ENCODE measurements at places on chromosomes 2 and 18.

DNA sequence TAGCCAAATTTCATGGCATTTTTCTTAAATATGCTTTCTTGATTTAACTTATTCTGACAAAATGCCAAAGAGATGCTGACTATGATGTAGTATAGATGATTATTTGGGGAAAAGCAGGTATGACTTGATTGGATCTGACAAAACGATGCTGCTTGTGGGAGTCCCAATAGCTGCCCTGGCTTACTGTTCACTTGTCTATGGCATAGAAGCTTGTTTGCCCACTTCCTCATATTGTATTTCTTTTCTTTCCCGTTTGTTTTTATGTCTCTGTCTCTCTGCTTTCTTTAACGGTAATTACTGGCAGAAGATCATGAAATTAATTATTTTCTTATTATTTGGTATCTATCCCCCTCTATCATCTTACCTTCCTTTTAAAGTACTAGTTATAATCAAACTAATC, 43.0 kb downstream of the EPC2 start:
- DNase-seq = no peak

- no peak for DNase-seq
Observed at GRCh38 chr2:230878599-230879188, 14.0 kb downstream of the ITM2C start.

DNA sequence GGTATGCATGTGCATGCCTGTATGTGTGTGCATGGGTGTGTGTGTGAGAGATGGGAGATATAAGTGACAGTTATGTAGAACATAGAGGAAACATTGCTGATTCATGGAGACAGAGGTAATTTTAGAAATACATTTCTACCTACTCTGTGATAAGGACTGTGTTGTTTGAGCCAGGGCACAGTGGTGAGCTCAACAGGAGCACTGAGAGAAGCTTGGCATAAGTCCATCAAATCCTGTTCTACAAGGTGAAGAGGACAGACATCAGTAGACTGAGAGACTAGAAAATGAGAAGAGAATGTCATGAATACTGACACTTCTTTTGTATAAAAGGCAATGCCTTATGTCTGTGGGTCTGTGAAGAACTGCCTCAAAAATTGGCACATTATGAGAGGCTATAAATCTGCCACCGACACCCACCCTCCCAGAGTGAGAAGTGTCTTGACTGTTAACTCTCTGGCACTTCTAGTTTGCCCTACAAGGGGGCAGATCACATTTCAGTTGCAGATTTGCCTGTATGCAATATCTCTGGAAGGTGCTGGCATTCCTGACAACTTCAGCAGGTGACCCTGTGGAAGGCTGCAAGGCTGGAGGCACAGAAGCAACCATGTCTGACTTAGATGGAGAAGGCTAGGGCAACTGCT, 962.3 kb upstream of the NRXN1 start:
- peak; percentile 33 for DNase-seq

DNA sequence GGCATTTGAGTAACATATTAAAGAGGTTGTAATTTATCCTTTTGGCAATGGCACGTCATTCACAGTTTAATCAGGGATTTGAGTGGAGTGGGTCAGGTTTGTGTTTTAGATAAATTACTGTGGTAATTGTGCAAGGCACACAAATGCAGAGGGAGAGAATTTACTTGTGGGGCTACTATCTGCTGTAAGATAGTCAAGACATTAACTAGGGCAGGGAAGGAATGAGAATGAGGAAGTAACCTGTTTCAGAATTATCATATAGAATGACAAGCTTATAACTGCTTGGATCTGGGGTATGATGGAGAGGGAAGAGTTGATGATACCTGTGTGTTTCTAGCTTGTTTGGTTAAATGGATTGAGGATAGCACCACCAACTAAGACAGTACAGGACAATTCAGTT, 58.9 kb upstream of the ZSWIM2 start:
- DNase-seq = no peak

GRCh38 chr2:197383825-197384224, 51.0 kb downstream of the SF3B1 start:
- DNase-seq = no peak

GRCh38 chr2:20551945-20552328, 99.0 kb downstream of the HS1BP3 start:
- DNase-seq = no peak

- no peak for DNase-seq
Observed at GRCh38 chr2:152042636-152043615, 55.9 kb downstream of the CACNB4 start.

GRCh38 chr2:68594674-68595492, 48.5 kb upstream of the PROKR1 start:
- DNase-seq = no peak

DNA sequence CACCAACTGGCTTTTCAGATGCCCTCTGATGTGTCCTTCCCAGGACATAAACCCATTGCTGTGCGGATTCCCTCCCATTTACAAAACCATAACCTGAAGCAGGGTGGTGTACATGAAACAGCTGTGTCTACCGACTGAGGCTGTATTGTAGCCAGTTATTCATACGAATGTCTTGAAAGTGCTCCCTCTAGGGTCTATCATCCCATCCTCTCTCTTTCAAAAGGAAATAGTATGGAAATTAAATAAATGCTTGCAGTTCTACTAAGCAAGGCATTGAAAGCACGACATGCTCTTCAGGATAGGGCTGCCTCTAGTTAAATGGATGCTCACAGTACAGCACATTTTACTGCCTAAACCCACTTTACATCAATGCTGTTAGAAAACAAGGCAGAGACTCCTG, 112.2 kb upstream of the PXDN start:
- DNase-seq = no peak

- DNase-seq = no peak
Observed at GRCh38 chr2:309148-309953, 21.5 kb upstream of the ALKAL2 start.

- no peak for DNase-seq
Observed at GRCh38 chr2:120660771-120661459, 74.8 kb upstream of the GLI2 start.

- no peak for DNase-seq
Observed at GRCh38 chr2:176156301-176156806, 753 bp upstream of the HOXD3 start.

- DNase-seq = no peak
Observed at GRCh38 chr2:127158614-127159290, 51.8 kb upstream of the BIN1 start.

- no peak for DNase-seq
Observed at GRCh38 chr2:207983641-207984042, 41.7 kb downstream of the PLEKHM3 start.

GRCh38 chr2:188527581-188527993, 235.9 kb downstream of the GULP1 start:
- no peak for DNase-seq

DNA sequence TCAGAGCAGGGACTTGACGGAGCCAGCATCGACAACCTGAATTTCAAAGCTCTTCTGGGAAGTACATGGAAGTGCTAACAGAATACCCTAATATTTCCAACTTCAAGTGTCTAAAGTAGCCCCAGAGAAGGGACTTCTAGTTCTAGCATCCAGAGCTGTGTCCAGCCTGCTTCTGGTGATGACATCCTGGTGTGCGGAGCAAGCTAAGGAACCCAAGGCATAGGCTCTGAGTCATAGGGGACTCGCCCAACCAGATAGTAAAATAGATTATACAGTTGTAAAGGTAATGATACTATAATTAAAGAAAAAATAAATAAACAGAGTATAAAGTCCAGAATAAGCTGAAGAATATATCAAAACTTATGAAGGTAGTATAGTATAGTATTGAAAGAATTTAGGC, 108.1 kb upstream of the SERPINE2 start:
- peak; percentile 73 for DNase-seq

GRCh38 chr18:74249181-74249968, 42.4 kb downstream of the CYB5A start:
- no peak for DNase-seq

GRCh38 chr2:234606896-234607295, 110.0 kb upstream of the ARL4C start:
- DNase-seq = no peak

DNA sequence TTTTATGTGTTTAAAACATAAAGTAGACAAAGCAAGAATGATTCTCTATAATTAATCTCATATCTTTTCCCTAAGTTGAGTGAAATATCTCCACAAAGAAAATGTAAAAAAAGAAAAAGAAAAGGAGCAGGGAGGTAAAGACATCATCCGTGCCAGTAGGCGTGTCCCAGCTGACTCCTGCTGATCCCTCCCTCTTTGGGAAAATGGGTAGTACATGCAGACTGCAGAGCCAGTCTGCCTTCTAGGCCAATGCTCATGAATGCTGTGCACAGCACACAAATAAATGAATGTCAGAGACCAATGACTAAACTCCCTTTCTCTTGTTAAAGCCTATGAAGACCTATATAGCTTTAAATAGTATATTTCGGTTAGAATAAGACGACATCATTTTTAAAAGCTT, 64.7 kb downstream of the RAPH1 start:
- no peak for DNase-seq

DNA sequence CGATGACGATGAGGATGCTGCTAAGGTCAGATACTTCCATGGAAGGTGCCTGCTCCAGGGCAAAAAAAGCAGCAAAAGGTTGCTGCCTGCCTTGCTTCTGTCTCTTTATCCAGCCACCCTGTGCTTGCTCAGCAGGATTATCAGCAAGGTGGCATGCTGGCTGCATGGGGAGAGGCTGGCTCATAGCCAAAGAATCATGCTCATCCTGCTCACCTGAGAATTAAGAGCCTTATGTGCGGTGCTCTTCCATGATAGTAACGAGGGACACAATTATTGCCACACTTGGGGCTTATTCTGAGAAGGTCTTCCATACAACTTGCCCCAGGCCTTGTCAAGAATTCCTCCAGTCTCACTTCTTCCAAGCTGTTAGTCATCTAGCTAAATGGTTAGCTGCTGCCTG, 60.4 kb upstream of the SEC11C start:
- no peak for DNase-seq

DNA sequence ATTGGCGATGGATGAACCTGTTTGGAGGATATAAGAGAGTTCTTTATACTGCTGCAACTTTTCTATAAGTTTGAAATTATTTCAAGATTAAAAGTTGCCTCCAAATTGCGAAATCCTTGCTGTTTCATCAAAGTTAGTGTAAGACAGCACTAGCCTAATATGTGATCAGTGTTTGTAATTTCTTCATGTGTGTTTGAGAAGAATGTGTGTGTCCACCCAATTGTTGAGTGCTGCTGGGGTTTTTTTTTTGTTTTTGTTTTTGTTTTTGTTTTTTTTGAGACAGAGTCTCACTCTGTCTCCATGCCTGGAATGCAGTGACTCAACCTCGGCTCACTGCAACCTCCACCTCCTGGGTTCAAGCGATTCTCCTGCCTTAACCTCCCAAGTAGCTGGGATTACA, 33.4 kb downstream of the CDK15 start:
- no peak for DNase-seq

DNA sequence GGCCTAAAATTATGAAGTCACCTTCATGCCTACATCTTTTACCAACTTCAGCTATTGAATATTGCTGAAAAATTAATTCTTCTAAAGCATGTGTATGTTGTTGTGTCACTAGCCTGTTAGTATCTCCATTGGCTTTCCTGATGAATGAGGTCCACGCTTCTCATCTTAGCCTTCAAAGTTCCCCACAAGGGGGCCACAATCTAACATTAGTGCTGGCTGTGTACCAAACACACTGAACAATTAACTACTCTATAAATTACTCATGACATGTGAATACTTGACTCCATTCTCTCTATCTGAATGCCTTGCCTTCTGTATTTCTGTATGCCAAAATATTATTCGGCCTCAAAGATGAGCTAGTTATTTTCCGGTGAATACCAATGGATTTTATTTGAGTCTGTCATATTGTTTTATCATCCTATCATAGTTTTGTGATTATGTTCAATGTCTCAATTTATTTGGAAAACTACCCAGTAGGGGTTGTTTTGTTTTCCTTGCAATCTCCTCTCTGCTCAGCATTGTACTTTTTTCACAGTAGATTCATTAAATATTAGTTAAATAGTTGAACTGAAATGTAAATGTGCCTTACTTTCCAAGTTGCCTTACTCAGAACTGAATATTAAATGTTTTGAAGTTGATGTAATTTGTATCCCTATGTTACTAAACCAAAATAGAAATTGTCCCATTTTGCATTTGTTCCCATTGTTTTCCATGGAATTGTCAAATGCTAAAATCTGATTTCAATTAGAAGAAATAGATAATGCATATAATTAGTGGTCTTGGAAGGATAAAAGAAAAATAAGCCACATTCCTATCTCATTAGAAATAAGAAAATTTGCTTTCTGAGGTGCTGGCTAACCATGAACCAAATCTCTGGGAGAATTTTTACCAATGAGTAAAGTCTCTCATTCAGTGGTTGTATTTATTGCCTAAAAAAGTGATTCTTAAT, 208.4 kb upstream of the COL3A1 start:
- no peak for DNase-seq

GRCh38 chr2:218403810-218404209, 4.1 kb downstream of the CTDSP1 start:
- DNase-seq = no peak

GRCh38 chr2:163612332-163612731, 123.5 kb downstream of the FIGN start:
- DNase-seq = no peak

DNA sequence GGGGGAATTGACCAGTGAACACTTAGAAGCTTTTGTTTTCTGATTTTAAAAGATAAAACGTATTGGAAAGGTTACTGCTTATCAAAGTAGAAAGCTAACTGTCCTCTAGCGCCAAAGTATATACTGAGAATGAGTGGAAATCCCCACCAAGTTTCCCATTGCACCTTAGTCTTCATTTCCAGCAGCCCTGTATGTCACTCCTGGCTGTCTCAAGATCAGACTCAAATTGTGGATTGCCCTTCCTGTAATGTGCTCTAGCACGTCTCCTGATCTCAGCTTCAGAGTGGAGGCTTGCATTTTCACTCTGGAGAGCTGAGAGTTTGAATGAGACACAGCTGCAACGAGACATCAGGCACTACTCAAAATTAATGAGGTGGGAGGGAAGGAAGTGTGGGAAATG, 26.6 kb downstream of the MFF start:
- DNase-seq = no peak

GRCh38 chr2:26679867-26680266, 12.7 kb upstream of the KCNK3 start:
- DNase-seq = no peak

DNA sequence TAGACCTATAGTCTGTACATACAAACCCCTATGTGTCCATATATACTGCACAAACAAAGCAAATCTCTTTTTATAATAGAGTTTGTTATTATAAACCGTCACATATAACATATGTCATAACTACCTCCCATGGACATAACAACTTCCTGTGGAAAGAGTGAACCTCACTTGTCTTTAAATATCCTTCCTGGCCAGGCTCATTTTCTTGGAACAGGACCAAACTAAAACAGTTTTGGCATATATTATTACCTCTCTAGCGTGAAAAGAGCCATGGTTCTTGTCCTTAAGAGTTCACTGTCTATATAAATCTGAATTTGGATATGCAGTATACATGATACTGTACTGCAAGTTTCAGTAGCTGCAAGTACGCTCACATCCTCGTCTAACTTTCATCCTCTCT, 28.3 kb upstream of the DNAJC27 start:
- no peak for DNase-seq

- no peak for DNase-seq
Observed at GRCh38 chr18:57595347-57595746, 8.8 kb upstream of the FECH start.

- no peak for DNase-seq
Observed at GRCh38 chr18:9803698-9804516, 81.9 kb upstream of the TXNDC2 start.

Measured in PC-9 (cell line).